ENCODE measurements at places on chromosomes 16 and 17.

DNA sequence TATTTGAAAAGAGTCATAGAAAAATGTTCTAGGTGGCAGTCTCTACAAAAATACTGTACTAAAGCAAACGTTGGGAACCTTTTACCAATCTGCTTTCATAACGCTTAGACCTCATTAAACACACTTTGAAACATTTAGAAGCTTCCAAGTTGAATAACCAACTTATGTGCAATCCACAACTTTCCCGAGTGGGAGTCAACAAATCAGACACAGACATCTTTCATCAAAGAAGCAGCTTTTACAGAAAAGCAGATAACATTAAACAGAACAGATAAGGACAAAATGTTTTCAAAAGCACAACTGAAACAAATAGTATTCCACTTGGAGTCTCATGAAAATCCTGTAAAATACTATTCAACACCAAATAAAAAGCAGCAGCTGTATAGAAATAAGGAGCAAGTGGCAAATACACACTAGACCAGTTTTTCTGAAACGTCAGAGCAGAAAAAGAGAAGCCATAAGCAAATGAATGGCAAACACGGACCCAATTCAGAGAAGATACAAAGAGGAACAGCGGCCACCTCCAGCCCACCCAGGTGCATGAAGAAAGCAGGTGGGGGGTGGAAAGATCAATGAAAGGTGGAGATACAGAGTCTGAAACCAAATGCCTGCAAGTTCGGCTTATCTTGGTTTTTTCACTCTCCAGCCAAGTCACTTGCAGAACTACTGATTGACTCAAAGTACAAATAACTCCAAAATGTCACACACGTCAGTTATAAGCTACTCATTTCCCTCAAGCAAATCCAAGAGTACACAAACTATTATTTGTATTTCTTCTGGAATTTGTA, 18.4 kb upstream of the FBF1 start:
- no peak for DNase-seq

- no peak for DNase-seq
Observed at GRCh38 chr16:9031107-9031506, 60.3 kb upstream of the HAPSTR1 start.

DNA sequence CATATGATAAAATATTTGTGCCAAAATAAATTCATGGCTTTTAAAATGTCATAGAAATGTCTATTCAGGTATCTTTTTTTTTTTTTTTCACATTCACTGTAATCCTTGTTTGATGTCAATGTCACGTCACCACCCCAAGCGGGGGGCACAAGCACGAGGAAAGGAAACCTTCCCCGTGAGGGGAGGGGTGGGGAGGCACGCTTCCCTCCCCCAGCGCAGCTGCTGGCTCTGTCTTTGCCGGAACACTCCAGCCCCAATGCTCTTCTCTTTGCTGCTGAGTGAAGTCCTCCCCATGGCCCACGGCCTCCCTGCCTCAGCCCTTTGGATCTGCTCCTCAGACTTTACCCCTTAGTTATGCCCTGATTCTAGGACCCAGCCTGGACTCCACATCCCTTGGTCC, 1.5 kb downstream of the SLC35G3 start:
- no peak for DNase-seq

GRCh38 chr16:81543571-81543970, 99.0 kb downstream of the CMIP start:
- DNase-seq, result no peak

GRCh38 chr17:65301184-65301583, 164.0 kb downstream of the RGS9 start:
- no peak for DNase-seq

DNA sequence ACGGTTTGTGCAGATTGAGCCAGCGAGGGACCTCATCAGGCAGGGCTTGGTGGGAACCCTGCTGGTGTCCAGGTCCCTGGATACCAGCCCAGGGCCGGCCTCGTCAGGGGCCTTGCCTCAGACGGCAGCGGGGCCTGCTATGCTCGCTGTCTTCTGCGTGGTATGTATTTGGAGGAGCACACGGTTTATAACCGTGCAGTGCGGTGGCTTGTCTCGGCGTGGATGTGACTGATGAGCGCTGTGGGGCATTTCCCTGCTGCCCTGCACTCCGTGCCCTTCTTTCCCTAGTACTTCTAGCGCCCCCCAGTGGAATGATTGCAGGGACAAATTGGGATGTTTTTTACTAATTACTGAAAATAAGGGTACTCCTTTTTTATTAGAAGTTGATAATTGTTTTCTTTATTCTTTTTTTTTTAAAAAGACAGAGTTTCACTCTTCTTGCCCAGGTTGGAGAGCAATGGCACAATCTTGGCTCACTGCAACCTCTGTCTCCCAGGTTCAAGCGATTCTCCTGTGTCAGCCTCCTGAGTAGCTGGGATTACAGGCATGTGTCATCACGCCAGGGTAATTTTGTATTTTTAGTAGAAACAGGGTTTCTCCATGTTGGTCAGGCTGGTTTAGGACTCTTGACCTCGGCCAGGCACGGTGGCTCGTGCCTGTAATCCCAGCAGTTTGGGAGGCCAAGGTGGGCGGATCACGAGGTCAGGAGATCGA, 15.3 kb downstream of the TBCD start:
- no peak for DNase-seq

- DNase-seq, result no peak
Observed at GRCh38 chr16:9921997-9922396, 260.2 kb downstream of the GRIN2A start.

DNA sequence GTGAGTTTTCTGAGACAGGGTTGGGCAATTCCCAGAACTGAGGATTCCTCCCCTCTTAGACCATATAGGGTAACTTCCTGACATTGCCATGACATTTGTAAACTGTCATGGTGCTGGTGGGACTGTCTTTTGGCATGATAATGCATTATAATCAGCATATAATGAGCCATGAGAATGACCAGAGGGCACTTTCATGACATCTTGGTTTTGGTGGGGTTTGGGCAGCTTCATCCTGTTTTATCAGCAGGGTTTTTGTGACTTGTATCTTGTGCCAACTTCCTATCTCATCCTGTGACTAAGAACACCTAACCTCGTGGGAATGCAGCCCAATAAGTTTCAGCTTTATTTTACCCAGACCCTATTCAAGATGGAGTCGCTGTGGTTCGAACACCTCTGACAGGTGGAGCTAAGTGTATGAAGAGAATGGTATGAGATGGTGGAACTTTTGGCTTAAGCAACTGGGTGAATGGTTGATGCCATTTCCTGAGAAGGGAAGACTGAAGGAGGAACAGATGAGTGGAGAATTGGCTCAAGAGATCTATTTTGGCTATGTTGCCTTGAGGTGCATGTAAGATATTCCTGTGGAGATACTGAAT, 217.3 kb downstream of the RAB11FIP4 start:
- no peak for DNase-seq

GRCh38 chr17:17375841-17376240, 72.7 kb downstream of the NT5M start:
- no peak for DNase-seq

DNA sequence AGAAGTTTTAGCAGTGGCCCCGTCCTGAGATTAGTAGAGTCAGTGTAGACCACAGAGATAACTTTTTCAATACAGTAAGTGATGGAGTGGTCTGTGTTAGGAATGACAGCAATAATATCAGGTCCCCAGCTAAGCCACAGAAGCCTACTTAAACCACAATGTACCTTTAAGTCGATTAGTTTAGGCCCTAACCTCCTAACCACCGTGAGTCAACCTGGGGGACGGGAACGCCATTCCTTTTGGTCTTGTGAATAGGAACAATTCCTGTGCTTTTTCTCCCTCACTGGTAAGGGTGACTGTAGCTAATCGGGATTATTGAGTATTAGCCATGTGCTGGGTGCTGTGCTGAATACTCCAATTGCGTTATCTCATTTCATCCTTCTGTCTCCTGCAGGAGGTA, 14.0 kb downstream of the YPEL2 start:
- DNase-seq, result no peak

GRCh38 chr17:36063786-36064541, at the start of gene CCL18:
CCL18 (plus strand) TSS chr17:36064272; CDS start chr17:36064343, 71 bp downstream.
- DNase-seq, result no peak
